CD14-positive monocyte (primary cell): ENCODE measurements at places on chromosomes 2 and 18.

GRCh38 chr18:67001052-67001451, 397.2 kb upstream of the CDH19 start:
- DNase-seq = no peak

DNA sequence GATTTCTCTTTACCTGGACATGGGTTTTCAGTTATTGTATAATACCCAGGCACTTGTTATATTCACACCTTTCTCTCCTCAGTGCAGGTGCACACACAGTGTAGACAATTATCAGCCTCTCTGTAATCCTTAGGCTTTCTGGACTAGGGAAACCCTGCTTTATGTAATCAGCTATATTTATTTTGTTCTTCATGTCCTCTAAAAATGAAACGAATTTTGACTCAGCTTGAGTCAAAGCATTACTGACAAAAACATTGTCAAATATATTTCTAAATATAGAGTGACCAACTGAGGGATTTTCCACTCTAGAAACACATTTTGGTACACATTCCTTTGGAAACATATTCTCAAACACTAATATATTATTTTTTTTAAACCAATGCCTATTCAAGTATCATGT, 144.8 kb upstream of the GULP1 start:
- no peak for DNase-seq

- no peak for DNase-seq
These were observed 218.6 kb downstream of the KCNE4 start for GRCh38 chr2:223270548-223270947.

GRCh38 chr2:178404368-178404767, 46.6 kb downstream of the PRKRA start:
- DNase-seq = no peak

GRCh38 chr2:29749843-29750242, 171.5 kb downstream of the ALK start:
- no peak for DNase-seq

DNA sequence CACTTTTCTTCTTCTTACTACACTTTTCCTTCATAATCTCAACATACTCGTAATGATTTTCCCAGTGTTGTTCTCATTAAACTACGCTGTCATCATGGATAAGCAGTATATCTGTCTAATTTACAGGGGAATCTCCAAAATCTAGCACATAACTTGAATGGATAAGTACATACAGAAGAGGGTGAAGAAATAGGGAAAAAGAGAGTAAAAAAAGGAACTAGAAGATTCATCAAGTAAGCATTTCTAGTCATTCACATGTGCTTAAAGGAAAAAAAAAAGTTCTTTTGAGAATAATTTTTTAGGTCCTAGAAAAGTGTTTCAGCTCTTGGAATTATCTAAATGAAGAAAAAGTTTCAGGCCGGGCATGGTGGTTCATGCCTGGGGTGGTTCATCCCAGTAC, 51.6 kb downstream of the SRBD1 start:
- DNase-seq = no peak

- peak; percentile 14 for DNase-seq
These were observed 167.2 kb downstream of the ANTXR1 start for GRCh38 chr2:69180227-69180626.

DNA sequence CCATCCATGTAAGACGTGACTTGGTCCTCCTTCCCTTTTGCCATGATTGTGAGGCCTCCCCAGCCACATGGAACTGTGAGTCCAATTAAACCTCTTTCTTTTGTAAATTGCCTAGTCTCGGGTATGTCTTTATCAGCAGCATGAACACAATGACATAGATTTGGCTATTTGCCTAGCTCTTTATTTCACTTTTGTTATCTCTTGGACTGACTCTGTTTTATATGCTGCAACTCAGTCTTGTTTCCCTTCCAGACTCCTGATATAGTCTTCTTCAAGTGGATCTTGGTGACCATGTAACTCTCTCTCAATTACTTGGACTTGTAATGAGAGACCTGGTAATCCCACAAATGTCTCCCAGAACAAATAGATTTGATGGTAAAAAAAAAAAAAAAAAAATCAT, 627.6 kb downstream of the CCDC85A start:
- no peak for DNase-seq

DNA sequence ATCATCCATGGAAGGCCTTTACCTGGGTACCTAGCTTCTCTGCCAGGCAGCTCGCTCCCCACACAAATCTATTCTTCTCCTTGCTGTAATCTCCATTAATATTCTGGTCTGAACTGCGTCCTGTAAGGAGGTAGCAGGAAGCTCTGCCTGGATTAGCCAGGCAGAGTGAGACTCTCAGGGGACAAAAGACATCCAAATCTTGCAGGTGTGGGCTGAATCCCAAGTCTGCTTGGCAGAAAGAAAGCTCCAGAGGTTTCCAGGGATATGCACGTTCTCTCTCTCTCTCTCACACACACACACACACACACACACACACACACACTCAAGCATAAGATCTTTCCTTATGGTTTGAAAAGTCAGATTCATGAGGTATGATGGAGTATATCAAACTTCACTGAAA, 66.5 kb downstream of the THNSL2 start:
- DNase-seq = no peak
